ENCODE measurements at places on chromosomes 13 and 19. TPM values are rescaled to one million over a fixed set of nuclear protein-coding genes. Genes with fewer than 3 reads are reported as not detected.
A peak's percentile ranks its signal among the peaks of the same experiment; 100 is the strongest.

DNA sequence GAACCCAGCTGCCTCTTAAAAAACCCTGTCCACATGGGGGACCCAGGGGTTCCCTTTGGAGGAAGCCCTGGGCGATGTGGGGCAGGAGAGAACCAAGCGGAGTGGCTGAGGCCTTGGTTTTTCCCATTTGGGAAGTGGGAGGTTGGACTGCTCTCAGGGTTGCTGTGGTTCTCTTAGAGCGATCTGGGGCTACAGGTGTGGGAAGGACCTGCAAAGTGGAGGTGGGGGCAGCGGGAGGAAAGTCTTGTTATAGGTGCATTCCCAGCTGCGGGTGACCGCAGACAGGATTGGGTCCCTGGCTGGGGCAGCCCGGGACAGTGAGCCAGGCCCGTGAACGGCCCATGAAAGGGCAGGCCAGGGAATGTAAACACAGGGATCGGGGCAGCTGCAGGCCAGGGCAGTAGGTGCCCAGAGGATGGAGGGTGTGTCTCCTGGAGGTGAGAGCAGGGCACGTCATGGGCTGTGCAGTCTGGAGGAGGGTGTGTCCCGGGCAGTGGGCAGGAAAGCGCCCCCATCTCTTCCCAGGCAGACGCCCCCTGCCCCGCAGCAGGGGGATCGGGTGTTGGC, 814 bp downstream of the SLC25A23 start:
- no peak for DNase-seq

DNA sequence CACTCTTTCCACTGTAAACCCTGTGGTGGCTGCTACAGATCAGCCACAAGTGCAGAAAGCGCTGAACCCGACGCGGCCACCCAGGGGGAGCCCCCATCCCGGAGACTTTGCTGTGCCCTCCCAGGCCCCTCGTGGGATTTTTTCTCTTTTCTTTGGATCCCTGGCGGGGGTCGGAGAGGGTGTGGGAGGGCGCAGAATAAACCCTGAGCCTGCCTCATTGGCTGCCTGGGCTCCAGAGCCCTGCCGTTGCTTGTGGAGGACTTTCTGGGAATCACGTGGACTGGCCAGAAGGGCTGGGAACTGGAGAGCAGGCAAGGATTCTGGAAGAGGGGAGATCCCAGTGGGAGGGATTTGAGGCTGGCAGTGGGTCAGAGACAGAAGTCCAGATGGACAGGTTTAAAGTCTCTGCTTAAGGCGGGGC, 24.9 kb downstream of the GADD45B start:
- no peak for DNase-seq

GRCh38 chr13:21934284-21934683, 263.4 kb downstream of the FGF9 start:
- no peak for DNase-seq

DNA sequence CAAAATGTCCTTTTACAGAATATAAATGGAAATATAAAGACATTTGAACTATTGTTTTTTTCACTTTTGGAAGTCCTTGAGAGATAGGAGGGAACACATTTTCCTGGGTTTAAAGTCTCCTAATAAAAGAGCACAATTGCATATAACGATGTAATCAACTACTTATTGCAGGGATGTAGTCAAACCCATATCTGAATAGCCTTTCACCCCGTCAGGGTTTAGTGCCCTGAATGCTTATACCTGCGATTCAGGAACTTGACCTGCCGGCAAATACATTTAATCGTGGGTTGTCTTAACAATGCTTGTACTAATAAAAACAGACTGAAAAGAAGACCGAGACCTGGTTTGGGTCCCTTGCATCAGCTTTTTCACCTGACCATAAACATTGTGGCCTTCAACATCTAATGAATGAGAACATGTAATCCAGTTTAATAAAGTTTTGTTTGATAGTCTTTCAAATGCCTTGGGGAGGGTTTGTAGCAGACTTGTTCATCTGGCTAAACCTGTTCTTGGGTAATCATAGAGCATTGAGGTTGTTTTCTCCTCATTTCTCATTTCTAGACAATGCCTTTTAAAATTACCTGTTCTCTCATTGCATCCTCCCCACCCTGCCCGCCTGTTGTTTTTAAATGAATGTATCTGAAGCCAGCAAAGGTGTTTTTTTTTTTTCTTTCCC, 7.0 kb downstream of the KLF5 start:
- no peak for DNase-seq

Gene KASH5
- not detected for total RNA-seq

DNA sequence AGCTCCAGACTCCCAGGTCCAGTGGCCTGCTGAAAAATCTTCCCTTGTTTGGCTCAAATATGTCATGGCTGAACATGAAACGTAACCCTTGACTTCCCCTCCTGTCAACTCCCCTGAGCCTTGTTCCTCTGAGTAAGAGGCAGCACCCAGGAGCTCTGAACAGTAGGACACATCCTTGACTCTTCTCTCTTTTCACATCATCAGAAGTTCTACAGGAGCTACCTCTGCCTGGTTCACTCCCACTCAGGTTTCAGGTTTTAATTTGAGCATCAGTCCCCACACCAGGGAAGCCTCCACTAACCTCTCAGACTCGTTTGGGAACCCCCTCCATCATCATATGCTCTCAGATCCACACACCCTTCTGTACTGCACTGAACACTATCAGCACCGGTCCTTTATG, 30.3 kb downstream of the ZNF823 start:
- no peak for DNase-seq

- no peak for DNase-seq
Measured at GRCh38 chr13:80166352-80166751, 174.6 kb downstream of the SPRY2 start.

- no peak for DNase-seq
Measured at GRCh38 chr13:101915331-101915730, 462.9 kb downstream of the ITGBL1 start.

GRCh38 chr13:40874138-40874779, 84.8 kb downstream of the SLC25A15 start:
- DNase-seq, result no peak

DNA sequence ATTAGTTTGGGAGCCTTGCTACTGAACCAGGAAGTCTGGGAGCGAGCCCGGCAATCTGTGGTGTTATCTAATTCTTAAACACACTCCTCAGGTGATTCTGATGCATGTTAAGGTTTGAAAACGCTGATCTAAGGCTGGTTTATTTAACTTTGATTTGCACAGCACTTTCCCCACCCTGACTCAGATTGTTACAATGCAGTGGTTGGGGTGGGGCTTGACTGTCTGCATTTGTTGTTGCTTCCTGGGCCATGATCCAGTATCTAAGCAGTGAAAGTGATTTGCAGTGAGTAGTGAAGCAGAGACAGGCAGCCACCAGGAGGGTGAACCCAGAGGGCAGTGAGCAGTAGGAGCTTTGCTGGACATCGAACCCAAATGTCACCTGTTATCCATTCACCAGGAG, 81.6 kb upstream of the ARGLU1 start:
- peak; percentile 25 for DNase-seq

Gene S1PR4
- 0.29 TPM for total RNA-seq

- DNase-seq, result no peak
Measured at GRCh38 chr13:102310691-102311418, 91.0 kb downstream of the FGF14 start.

Gene ZNF723
- not detected for total RNA-seq

DNA sequence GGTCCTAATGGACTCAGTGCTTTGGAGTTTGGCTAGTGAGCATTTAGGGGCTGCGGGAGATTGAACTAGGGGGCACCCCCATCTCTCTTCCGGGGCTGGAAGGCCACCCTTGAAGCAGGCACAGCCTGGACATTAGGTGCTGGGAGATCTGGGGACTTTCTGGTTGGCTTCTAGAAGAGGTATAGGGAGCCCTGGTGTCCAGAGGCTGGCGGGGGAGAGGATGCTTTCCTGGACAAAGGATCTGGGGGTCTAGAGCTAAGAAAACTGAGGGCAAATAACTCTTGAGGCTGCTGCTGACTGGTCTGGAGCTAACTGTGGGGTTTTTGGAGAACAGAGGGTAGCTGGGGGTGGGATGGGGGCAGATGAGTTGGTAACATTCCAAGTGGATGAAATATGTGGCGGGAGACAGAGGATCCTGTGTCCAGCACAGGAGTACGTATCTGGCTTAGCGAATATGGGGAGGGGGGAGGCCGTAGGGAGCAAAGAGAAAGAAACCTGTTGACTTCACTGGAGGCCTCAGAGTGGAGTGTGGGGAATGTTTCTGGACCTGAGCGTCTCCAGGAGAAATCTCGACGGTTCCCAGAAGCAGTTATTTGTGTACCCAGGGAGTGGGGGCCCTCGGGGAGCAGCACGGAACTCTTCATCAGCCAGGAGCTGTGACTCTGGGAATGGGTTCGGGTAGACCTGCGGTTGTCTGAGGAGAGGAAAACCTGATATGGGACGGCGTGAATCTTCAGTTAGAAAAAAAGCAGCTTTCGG, 1.4 kb downstream of the HNRNPUL1 start:
- DNase-seq, result peak; percentile 35

DNA sequence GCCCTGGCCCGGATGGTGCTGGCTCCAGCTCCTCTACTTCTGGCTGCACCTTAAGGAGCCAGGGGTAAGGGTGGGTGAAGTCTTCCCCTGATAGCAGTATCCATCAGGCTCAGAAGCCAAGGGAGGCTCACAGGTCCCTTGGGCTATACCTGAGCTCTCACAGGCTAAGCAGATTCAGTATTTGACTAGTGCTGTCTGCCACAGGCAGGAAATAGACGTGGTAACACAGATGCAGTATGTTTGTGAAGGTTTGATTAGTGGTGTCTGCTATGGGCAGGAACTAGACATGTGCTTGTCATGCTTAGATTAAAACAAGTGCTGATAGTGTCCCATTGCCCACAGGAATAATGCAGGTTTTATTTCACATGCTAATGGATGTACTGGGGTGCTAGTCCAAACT, 4.0 kb downstream of the SYT5 start:
- no peak for DNase-seq

- no peak for DNase-seq
Measured at GRCh38 chr19:46283771-46284170, 13.1 kb upstream of the HIF3A start.

Gene GSX1
- total RNA-seq, result not detected

GRCh38 chr13:46801858-46802257, 4.9 kb upstream of the ESD start:
- DNase-seq, result no peak

GRCh38 chr13:98838776-98839175, 86.3 kb upstream of the SLC15A1 start:
- DNase-seq, result no peak

DNA sequence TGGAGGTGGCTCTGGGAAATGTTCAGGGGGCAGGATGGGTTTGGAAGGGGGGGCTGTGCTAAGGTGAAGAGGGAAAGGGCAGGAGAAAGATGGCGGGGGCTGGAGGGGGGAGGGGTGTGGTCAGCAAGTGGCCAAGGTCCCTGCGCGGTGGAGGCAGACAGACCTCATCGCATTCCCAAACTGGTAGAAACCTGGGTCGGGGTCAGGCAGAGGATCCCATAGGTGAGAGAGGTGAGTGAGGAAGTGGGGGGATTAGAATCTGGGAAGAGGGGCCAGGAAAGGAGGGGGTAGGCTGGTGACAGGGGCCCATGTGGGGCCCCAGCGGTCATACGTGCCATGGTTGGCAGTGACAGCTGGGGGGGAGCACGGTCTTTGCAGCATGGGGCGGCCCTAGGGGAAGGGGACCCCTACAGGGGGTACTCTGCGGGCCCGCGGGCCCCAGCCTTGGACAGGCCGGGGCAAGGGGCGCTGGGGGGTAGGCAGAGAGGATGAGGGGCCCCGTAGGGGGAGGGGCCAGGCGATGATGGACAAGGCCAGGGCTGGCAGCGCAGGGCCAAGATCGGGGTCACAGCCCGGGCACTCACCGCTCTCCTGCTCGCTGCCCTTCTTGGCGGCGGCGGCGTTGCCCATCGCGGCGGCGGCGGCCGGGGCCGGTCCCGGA, 514 bp downstream of the PRKACA start:
- DNase-seq, result peak; percentile 58

Gene CRTC1
- 2.8 TPM for total RNA-seq

GRCh38 chr13:48492470-48493065, 40.3 kb downstream of the RCBTB2 start:
- peak; percentile 83 for DNase-seq

DNA sequence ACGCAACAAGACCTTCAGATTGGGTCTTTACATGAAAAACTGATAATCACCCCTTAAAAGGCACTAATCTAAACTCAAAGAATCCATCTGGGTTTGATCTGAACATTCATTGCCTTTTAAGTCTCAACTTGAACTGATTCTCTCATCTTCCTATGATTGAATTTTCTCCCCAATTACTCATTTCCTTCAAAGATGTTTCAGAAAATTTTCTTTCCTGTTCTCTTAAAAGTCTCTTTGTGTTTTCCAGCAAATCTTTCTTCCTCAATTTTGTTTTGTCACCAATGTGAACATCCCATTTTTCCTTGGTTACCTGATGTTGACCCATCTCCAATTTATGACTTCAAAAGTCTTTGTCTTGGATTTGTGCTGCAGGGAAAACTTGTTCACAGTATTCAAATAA, 234.3 kb downstream of the DACH1 start:
- no peak for DNase-seq

GRCh38 chr19:4908781-4909155, 533 bp upstream of the UHRF1 start:
- no peak for DNase-seq

DNA sequence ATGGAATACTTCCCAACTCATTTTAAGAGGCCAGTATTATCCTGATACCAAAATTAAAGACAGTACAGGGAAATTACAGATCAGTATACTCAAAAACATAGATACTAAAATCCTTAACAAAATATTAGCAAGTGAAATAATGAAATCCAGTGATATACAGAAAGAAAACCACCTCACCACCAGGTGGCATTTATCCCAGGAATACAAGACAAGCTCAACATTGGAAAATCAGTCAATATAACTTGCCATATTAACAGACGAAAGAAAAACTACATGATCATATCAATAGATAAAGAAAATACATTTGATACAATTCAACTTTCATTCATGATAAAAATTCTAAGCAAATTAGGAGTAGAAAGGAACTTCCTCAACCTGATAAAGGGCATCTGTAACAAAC, 6.7 kb upstream of the GNA15 start:
- peak; percentile 58 for DNase-seq

DNA sequence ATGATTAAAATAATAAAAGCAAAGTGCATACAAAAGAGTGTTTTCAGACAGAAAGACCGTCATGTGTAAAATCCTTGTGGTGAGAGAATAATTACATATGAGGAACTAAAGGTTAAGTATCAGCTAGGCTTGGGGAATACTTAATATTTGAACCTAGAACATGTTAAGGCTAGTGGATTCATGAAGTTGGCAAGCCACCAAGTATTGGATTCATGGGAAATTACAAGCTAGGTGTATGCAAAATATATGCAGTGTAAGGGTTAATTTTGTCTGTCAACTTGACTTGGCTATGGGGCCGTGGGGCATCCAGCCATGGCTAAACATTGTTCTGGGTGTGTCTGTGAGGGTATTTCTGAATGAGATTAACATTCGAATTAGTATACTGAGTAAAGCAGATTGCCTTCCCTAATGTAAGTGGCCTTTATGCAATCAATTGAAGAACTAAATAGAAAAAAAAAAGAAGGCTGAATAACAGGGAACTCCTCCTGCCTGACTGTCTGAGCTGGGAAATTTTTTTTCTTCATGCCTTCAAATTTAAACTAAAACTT, 533.5 kb upstream of the KLF12 start:
- DNase-seq, result no peak

Measured in myocyte (in vitro differentiated cells).